ENCODE measurements at places on chromosomes 3 and 15.

- DNase-seq: no peak
Observed at GRCh38 chr15:90082140-90082715, 20.0 kb downstream of the IDH2 start.

DNA sequence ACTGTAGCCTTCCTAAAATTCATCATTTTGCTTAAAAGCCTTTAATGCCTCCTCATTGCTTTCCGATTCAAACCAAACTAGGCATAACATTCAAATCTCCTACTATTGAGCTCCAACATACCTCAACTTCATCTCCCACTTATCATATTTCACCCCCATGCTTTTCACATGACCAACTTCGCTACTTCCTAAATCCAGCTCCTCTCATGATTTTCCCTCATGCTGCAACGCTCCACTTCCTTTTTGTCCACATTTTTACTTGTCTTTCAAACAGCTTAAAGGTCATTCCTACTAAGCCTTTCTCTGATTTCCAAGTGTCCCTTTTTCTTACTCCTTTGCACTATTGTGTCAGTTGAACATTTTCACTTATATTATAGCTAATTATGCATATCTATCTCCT is 20.3 kb upstream of the ANXA2 start:
- DNase-seq: no peak

GRCh38 chr3:129199366-129199765 is 15.7 kb upstream of the CNBP start:
- no peak for DNase-seq

DNA sequence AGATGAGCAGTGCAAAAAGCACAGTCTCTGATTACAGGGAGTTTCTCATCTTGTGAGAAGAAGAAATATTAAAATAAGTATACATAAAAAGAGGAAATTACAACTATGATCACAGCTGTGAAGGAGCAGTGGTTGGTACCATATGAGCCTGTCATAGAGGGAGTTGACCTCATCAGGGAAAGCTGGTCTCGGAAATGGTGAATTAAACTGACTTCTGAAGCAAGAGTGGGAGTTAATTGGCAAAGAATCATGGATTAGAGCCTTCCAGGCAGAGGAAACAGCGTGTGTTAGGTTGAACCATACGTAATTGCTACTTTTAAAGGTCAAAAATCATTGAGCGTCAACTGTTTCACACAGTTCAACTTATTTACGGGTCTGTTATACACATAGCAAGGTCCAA is 539.1 kb downstream of the EDEM1 start:
- no peak for DNase-seq

DNA sequence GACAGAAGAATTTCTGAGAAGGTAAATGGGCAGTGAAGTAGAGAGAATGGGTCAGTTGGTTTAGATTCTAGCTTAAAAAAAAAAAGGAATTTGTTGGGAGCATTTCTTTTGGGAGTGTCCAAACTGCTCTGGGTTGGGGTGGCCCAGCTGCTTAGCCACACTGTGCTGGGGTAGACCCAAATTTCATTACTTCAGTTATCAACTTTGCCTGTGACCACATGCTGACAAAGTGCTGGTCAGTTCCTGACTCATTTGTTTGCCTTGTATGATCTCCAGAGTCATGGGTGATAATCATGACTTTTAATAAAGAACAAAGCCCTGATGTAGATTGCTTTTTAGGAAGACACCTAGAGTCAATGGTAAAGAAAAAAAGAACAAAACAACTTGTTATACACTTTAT is 121.5 kb upstream of the FGF7 start:
- no peak for DNase-seq

DNA sequence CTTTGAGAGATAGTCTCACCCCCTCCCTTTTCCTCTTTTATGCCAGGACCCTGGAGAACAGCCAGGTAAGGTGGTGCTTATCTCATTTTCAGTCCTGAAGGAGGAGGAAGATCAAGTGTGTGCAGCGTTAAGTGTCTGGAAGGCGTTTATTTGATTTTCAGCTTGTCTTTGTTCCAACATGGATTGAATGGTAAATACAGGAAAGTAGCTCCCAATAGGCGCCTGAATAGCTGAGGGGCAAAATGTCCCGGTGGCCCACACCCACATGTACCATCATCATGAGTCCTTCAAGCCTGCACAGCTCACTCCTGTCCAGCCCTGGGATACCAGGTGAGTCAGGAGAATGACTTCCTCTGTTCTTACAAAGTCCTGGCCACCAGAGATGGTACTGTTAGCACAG is 73.5 kb downstream of the CEMIP start:
- no peak for DNase-seq

GRCh38 chr15:37041042-37041441 is 59.3 kb downstream of the MEIS2 start:
- no peak for DNase-seq

GRCh38 chr3:12351145-12351544 is 62.3 kb downstream of the PPARG start:
- no peak for DNase-seq

DNA sequence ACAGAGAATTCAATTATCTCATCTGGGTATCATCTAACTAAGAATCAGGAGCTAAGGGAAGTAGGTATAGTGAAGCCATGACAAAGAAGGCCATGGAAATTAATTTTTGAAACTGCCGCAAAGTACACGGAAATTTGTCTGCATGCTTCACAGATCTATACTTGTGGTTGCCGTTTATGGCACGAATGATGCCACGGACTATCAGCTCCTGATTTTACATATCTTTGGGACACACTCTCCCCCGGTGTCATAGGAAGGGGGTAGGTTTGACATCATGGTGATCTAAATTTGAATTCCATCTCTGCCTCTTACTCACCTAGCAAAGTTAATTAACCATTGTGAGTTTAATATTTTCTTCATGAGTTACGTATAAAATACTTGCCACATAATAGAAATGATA is 14.0 kb downstream of the ARPP21 start:
- no peak for DNase-seq

GRCh38 chr3:83454353-83454752 is 1504.4 kb upstream of the CADM2 start:
- no peak for DNase-seq

DNA sequence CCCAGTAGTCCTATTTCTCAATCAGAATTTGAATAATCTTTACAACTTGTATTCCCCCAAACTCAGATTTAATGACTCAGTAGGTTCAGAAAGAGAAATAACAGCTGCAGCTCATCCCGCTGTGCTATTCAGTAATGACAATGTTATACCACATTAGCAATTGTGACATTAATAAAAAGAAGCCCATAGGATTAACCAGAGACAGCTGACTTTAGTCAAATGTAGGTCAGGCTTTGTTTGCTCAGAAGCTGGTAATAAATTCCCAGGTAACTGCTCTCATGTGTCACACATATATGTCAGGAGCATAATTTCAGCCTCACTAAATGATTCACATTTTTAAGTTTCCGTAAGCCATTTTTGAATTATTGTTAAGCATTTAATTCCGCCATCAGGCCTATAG is 222.0 kb upstream of the UBE2E2 start:
- DNase-seq: no peak

GRCh38 chr3:194058189-194058571 is 77.8 kb upstream of the HES1 start:
- DNase-seq: no peak

GRCh38 chr15:72319360-72319984 is 485 bp downstream of the CELF6 start:
- DNase-seq: peak; percentile 41

GRCh38 chr3:159513444-159513843 is 475.2 kb upstream of the IL12A start:
- DNase-seq: no peak

DNA sequence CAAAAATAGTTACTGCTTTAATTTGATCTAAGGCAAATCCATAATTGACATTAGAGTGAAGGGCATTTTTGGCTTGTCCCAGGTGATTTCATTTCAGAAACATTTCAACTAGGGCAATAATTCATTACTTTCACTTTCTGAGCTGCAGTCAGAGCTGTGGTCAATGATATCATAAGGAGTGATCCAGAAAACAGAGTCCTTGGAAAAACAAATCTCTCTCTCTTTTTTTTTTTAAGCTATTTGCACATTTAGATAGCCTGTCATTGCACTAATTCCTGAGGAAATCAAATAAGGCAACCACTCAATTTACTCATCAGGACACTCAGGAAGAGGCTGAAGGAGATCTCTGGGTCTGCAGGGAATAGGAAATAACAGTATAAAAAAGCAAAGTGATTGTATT is 269.5 kb upstream of the LRRC3B start:
- no peak for DNase-seq

GRCh38 chr3:186815435-186815834 is 9.2 kb upstream of the RFC4 start:
- DNase-seq: no peak

DNA sequence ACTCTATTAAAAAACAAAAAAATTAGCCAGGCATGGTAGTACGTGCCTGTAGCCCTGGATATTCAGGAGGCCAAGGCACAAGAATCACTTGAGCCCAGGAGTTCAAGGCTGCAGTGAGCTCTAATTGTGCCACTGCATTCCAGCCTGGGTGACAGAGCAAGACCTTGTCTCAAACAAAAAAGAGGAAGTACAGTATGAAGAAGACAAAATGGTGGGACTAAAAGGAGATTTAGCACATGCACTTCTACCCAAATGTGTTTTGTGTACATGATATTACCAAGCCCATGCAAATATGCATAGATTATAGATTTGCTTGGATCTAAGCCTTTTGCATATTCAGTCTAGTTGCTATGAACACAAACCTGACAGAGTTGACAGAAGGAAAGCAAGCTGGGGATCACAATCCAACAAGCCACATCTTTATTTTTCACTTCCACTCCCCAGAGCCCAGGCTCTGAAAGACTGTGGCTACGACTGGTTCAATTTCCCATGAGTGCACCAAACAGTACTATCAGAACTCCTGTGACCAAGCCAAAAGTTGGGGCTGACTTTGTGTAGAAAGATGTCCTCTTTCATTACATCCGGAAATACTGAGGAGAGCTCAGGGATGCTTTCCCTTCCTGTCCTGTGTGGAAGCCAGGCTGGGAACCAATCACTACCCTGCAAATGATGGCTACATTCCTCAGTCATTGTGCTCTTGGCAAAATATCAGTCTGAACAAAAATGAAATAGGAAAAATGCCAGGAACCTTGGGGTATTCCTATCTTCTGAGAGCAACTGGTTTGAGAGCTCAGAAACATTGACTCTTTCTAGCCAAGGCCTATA is 49.4 kb downstream of the TGM4 start:
- DNase-seq: no peak

- no peak for DNase-seq
Observed at GRCh38 chr3:66463054-66463631, 37.7 kb downstream of the LRIG1 start.

DNA sequence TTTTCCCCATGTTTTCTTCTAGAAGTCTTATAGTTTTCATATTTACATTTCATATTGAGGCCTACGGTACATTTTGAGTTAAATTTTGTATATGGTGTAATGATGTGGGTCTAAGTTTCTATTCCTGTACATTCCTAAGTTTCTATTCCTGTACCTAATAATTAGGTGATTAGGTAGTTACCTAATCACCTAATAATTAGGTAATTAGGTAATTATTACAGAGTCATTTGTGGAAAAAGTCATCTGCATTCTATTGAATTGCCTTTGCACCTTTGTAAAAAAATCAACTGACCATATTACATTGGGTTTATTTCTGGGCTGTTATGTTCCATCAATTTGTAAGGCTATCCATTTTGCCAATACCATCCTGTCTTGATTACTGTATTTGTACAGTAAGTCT is 37.1 kb downstream of the MAP4 start:
- no peak for DNase-seq

- DNase-seq: no peak
Observed at GRCh38 chr15:52464478-52464877, 64.2 kb downstream of the MYO5A start.

DNA sequence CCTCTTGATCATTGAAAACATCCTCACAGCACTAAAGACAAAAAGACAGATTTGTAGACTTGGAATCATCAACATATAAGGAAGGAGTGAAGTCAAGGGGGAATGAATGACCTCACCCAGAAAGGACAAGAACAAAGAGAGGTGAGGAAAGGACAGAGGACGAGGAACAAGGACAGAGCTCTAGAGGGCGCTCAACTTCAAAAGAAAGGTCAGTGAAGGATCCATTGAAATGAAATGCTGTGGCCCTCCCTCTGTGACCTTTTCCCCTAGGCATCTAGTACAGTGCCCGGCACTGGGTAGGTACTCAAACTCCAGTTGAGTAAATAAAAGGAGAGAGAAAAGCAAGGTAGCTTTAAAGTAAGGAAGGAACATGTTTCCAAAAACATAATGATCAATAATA is 2.6 kb downstream of the ATP8B4 start:
- DNase-seq: no peak

GRCh38 chr15:93413745-93414144 is 324.7 kb upstream of the RGMA start:
- no peak for DNase-seq

DNA sequence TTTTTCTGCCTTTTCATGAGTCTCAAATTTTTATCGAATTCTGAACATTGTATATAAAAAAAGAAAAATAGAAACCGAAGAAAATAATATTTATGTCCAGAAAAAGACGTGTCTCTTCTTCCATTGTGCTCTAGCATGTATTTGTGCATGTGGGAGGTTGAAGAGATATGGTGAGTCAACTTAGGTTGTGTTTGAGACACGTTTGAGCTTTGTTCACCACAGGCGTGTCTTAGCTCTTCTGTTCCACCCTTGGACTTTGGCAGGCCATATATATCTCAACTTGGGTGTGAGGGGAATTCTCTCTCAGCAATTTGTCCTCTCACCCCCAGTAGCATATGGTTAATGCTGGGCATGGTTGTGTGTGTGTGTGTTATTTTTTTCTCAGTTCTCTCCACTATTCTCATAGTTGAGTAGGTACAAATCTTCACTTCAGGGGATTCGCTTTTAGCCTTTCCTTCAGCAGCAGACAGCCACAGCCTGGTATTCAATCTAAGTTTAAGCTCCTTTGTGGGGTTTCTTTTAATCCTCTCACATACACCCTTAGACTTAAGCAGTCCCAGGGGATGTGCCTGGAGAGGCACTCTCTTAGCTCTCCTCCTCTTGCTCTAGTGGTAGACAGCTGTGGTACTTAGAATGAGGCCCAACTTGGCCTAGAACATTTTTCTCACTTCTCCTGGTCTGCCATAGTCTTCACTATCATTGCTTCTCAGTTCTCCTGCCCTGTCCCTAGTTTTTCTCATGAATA is 286.5 kb upstream of the RBMS3 start:
- no peak for DNase-seq

DNA sequence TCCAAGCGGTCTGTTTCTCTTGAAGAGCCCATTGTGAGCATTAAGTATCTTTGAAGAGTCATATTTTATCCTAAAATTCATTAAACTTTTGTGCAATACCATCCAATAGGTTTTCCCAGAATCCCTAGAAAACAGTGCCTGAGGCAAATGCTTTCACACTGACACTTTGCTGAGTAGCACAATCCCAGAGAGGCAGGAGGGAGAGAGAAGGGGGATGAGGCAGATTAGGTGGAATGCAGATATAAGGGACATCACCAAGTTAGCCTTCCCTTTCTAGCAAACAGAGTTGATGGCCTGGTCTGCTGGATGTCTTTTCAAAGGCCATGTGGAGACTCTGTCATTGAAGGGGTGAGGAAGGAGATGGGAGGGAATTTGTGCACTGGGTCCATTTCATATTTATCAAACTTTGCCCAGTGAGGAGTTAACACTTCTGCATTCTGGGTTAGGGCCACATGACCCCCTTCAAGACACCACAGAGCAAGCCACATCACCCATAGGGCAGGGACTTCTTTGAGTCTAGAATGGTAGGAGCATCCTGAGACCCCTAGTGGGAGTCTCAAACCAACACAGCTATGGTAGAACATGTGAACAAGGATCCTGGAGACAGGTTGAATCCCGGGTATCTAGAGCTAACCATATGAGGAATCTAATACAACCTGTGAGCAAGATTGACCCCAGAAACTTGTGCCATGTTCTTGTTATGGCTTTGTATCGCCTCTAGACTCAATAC is 32.0 kb upstream of the SEMA6D start:
- DNase-seq: no peak

Data from stimulated activated CD4-positive, alpha-beta T cell treated with anti-CD3 and anti-CD28 coated beads, Interleukin-1b, Interleukin-23, amount 100 ng/mL, for 4 hours (primary cell).